ENCODE measurements at places on chromosomes 11 and 22.

GRCh38 chr11:62930157-62930556 is 9.0 kb upstream of the CHRM1 start:
- DNase-seq, result no peak

DNA sequence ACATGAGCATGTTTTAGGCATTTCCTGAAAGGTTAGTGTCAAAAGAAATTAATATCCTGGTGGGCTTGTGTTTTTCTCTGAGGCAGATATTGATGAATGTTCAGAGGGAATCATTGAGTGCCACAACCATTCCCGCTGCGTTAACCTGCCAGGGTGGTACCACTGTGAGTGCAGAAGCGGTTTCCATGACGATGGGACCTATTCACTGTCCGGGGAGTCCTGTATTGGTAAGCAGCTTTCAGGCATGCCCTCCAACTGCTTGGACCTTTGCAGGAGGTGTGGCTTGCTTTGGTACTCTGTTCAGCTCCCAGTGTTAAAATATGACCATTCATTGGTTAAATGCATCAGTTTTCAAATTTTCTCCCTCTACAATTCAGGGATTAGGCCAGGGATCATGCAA is 658.6 kb upstream of the ANO5 start:
- no peak for DNase-seq

- no peak for DNase-seq
These were observed 21.7 kb upstream of the TNRC6B start for GRCh38 chr22:40156001-40156516.

DNA sequence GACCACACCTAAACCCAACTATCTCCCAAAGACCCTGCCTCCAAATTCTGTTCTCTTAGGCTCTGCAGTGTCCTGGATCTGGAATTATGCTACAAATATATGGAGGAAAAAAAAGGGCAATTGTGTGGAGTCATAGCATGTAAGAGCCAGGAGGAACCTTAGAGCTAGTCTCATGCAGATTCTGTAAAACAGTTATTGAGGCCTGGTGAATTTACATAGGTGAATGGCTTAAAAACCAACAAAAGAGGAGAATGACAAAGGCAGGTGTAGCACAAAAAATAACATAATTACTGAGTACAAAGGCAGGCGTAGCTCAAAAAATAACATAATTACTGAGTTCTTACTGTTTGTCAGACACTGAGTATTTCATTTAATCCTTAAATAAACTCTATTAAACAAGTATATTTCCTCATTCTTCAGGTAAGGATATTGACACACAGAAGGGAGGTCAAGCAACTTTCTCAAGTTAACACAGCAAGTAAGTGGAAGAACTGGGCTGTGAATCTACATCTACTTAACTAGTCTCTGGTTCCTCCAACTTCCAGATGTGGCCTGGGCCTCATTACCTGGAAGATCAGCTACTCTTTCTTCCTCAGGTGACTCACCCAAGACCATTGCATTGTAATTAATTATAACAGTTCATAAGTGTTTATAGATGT is 938.9 kb upstream of the TENM4 start:
- no peak for DNase-seq

- no peak for DNase-seq
These were observed 197.5 kb downstream of the IGLL1 start for GRCh38 chr22:23382428-23383218.

Data from neural crest cell (in vitro differentiated cells).